ENCODE measurements at places on chromosomes 13 and 19. TPM values are rescaled to one million over a fixed set of nuclear protein-coding genes. Genes with fewer than 3 reads are reported as not detected.

DNA sequence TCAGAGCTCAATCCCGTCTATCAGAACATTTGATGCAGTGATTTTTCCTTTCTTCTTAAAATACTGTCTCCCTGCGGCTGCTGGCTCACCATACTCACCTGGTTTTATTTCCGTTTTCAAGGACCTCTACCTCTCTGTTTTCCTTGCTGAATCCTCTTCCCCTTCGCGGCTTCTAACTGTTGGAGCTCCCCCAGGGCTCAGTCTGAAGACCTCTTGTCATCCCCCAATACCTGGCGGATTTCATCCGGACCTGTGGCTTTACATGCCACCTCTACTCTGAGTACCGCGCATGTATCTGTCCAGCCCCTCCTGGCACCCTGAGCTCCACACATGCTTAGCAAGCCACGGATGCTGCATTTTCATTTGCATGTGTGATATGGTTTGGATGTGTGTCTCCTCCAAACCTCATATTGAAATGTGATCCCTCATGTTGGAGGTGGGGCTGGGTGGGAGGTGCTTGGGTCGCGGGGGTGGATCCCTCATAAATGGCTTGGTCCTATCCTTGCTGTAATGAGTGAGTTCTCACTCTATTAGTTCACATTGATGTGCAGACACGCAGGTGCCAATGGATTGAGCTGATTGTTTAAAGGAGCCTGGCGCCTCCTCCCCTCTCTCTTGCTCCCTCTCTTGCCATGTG, 106.2 kb upstream of the LSM14A start:
- no peak for DNase-seq

GRCh38 chr13:112881656-112882554, 87.1 kb upstream of the MCF2L start:
- no peak for DNase-seq

The USHBP1 gene
- total RNA-seq = not detected

The GRIN3B gene
- total RNA-seq = 4.6 TPM

- DNase-seq = no peak
Observed at GRCh38 chr13:104869501-104869900, 1666.0 kb downstream of the EFNB2 start.

The SYNGR4 gene
- total RNA-seq = 0.39 TPM

The WDR87 gene
- total RNA-seq = not detected

The TGFBR3L gene
- total RNA-seq = 12.5 TPM

GRCh38 chr19:31502536-31503170, 153.4 kb upstream of the TSHZ3 start:
- no peak for DNase-seq

- no peak for DNase-seq
Observed at GRCh38 chr19:306151-306900, 15.1 kb upstream of the PLPP2 start.

- DNase-seq = no peak
Observed at GRCh38 chr19:32890841-32891240, 21.3 kb upstream of the SLC7A9 start.

The ZNF536 gene
- total RNA-seq = 0.05 TPM

DNA sequence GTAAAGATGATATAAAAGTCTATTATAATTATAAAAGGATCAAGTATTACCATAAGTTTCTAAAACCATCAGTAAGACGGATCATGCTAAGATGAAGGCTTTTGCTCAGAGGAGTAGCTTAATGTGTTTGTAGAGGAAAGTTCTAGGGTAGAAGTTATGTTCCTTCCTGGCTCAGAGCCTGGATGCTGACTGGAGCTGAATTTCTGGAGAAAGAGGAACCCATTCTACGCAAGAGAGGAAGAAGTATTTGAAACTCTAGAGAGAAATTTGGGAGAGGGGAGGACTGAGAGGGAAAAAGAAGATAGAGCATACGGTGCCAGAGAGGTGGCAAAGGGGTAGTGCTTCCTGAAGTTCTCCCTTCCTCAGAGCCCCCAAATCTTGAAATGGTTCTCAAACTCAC, 51.4 kb upstream of the SGCG start:
- DNase-seq = no peak

- no peak for DNase-seq
Observed at GRCh38 chr13:80121038-80121437, 219.9 kb downstream of the SPRY2 start.

The A1BG gene
- 47.4 TPM for total RNA-seq

- DNase-seq = no peak
Observed at GRCh38 chr13:45142440-45143345, 22.4 kb downstream of the GTF2F2 start.

DNA sequence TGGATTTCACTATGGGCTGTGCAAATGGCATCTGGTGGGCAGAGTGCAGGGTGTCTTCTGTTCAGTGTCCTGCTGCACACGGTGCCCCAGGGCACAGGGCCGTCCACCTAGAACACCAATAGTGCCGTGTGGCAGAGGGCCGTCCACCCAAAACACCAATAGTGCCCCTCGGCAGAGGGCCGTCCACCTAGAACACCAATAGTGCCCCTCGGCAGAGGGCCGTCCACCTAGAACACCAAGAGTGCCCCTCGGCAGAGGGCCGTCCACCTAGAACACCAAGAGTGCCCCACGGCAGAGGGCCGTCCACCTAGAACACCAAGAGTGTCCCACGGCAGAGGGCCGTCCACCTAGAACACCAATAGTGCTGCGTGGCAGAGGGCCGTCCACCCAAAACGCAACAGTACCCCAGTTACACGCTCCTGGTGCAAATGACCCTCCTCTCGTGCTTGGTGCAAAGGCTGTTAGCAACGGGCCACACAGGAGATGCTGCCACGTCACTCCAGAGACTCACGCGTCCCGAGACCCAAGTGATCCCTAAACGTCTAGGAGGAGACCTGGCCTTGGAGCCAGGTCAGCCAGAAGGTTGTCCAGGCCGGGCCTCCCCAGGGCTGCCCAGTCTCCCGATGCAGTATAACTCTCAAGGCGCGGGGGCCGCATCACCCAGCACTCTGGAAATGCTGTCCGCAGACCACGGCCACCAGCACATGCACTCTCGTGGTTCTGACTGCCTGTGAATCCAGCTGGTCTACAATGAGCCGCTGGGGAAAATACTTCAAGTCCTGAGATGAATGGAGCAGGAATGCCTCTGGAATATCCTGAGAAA, 51.5 kb downstream of the RASA3 start:
- no peak for DNase-seq

The CEACAM7 gene
- not detected for total RNA-seq

The PLK5 gene
- total RNA-seq = not detected

- DNase-seq = no peak
Observed at GRCh38 chr19:16476401-16476800, 4.6 kb upstream of the EPS15L1 start.

The ZNF681 gene
- 2.0 TPM for total RNA-seq

The IGFL2 gene
- not detected for total RNA-seq

DNA sequence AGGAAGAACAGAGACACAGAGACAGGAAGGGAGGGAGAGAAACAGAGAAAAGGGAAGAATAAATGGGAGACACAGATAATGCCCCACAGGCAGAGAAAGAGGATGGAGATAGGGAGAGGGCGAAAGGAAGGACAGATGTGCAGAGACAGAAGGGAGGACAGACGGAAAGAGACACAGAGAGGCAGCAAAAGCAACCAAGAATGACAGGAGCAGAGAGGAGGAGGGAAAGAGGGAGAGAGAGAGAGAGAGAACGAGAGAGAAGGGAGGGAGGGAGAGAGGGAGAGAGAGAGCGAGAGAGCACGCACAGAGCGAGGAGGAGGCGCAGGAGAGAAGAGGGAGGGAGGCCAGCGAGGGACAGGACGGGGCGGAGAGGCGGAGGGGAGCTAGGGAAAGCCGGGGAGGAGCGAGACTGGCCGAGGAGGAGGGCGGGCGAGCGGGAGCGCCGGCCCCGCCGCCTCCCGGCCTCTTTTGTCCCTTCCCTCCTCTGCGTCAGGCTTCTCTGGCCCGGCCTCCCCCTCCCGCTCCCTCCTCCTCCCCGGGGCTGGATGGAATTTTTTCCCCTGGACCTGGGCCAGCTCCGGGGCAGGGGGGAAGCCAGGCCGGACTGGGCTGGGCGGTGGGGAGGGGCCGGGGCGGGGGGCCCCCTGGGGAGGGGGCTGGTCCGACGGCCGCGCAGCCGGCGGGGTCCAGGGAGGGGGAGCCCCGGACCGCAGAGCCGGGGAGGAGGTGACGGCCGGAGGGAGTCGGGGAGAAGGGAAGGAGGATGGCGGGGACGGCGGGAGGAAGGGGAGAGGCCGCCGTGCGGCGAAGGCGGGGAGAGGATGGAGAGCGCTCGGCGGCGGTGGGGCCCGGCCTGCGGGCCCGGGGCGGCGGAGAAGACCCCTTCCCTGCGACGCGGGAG, 4.2 kb upstream of the SPACA6 start:
- no peak for DNase-seq

GRCh38 chr19:28685802-28686201, 527.1 kb downstream of the UQCRFS1 start:
- DNase-seq = no peak

- DNase-seq = no peak
Observed at GRCh38 chr19:42816894-42817293, 51.4 kb upstream of the PSG8 start.

DNA sequence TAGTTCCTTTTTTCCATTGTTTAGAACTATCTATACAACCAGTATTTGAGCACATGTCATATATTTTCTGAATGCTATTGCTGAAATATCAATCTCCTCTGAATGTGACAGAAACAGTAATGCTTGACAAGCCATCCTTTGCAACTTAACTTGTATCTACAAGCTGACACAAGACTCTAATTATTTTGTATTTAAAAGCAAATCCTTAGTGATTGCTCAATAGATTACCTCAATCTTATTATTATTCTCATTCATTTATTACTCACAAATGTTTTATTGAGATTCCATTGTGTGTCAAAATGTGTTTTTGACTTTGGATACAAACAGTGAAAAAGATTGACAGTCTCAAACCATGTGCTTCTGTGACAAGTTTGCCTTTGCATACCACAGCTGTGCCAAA, 787.8 kb upstream of the PRR20A start:
- DNase-seq = no peak

DNA sequence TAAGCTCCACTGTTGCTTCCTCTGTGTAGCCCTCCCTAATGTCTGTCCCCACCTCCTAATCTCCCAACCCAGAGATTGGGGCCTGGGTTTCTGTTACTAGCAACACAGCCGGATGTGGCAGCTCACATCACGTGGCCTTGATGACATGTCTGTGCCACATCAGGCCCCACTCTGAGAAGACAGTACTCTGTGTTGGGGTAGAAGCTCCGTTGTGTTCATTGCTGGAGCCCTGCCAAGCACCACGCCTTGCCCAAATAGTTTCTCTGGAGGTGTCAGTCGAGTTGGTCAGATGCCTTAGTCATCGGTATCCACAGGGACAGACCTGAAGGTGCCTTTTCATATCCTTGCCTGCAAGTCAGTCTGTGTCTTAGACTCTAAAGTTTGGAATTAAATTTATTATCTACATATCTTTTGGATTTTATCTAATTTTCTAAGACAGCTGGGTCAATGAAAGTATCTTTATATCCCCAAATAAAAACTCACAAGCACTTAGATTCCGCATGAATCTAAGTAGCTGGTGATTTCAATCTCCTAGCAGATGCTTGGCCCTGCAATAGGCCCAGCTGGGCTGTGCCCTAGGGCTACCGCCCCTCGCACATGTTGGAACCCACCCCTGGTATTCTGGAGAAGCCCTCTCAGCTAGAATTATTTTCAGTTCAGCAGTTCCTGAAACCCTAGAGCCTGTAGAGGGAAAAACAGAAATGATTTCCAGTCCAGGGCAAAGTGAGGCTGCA, 204.0 kb upstream of the TSHZ3 start:
- no peak for DNase-seq

GRCh38 chr19:50461066-50461875, 15.0 kb upstream of the EMC10 start:
- peak; percentile 54 for DNase-seq

- DNase-seq = no peak
Observed at GRCh38 chr13:40518481-40518882, 148.0 kb downstream of the FOXO1 start.

The SAMD1 gene
- 82.0 TPM for total RNA-seq

The ADPRHL1 gene
- total RNA-seq = 4.8 TPM

The ATP4A gene
- not detected for total RNA-seq

GRCh38 chr19:49210108-49210900, 52.7 kb downstream of the TRPM4 start:
- DNase-seq = no peak

Data from Panc1 (cell line).